Astrocyte of the hippocampus (primary cell): ENCODE measurements at places on chromosomes 4 and X.

DNA sequence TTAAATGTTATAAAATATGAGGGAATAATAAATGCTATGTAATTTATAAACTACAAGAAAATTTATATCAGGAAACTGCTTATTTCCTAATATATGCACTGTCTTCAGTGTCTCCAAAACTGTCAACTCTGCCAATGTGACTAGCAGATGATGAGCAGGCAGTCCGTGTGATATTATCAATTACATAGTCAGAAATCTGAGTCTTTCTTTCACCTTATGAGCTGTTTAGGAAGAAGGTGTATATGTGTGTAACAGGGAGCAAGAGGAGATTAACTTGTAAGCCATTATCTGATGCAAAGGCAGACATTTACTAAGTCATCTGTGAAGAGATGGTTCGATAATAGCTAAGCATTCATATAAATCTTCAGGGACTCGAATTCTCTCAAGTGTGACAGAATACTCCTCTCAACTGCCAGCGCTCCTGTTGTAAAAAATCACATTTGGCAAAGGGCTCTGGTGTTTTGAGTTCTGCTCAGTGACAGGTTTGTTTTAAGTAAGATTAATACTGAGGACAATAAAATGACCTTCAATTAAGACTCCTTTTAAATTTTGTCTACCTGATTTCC lies 79.7 kb downstream of the SNCA start:
- DNase-seq, result no peak

- no peak for DNase-seq
Observed at GRCh38 chr4:41319553-41319952, 62.8 kb downstream of the UCHL1 start.

DNA sequence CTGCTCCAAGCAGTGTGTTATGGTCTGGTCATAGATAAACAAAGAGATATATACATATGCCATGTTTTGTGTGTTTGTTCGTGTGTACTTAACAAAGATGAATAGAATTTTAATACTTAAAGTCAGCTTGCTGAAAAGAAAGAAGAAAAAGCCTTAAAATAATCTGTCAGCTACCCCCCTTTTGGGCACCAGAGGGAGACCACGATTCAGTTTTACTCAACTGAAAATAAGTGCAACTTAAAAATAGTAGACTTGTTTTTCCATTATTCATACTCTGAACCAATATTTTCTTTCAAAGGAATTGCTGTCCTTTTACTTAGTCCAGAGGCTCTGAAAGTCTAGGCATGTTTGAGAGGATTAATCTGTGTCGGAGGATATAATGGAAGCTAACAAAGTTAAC lies 181.7 kb upstream of the AGTR2 start:
- DNase-seq, result peak; percentile 3

- no peak for DNase-seq
Observed at GRCh38 chrX:48714573-48714972, 18.0 kb downstream of the SUV39H1 start.

DNA sequence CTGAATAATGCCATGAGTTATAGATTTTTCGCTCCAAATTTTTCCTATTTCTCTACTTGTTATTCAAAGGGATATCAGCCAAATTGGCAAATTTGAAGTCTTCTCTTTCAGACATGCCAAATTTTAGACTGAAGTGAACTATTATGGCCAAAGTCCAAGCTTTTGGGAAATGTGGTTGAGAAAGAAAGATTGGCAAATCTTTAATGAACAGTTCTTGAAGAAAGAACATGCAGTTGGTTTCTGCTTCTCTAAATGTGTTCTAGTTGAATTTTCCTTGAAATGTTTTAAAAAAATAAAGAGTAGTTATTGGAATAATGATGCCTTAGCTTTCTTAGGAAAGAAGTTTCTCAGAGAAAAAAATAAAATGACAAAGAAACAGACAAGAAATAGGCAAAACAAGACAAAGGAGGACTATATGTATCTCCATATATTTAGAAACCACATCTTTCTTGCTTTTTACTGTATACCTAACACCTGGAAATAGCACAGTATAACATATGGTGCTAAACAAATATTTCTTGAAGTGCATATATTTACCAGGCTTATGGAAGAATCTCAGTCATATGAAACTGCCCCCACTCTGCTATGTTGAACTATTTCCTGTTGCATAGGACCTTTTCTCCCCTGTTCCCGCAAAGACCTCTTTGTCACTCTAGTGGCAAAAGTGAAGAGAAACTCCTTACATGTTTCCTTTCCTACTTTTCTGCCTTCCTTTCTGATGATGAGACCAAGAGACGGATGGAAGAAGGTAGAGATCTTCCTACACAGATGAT lies 250.0 kb downstream of the ARHGAP24 start:
- peak; percentile 40 for DNase-seq

- DNase-seq, result peak; percentile 48
Observed at GRCh38 chr4:159204566-159204965, 101.7 kb downstream of the RAPGEF2 start.

DNA sequence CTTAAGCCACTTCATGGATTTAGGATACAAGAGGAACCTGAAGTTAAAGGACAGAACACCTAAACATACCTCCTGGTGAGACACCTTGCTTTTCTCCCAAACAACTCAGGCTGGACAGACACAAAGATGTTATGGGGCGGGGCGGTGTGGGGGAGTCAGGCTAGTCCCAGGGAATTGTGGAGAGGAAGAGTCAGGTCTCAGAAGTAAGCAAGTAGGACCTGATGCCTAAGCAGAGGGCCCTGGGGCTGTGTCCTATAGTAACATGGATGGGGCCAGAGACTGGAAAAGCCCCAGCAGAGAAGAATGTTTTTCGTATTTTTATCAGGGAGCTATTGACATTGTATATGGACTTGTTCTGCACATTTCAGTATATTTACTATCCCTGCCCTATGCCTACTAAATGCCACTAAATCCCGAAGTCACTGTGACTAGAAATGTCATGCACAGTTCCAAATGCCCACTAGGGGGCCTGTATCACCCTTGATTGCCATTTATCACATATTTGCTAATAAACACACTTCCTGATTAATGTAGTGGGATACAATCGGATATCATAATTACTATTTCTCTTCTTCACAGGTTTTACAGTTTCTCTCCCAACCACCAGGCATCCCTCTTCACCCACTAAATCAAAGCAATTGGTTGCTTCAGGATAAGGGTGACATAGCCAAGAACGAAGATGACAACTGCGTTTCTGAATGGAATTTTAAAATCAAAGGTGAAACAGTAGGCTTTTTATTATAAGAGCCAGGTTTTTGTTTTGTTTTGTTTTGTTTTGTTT lies 23.8 kb upstream of the ARHGAP10 start:
- peak; percentile 69 for DNase-seq

DNA sequence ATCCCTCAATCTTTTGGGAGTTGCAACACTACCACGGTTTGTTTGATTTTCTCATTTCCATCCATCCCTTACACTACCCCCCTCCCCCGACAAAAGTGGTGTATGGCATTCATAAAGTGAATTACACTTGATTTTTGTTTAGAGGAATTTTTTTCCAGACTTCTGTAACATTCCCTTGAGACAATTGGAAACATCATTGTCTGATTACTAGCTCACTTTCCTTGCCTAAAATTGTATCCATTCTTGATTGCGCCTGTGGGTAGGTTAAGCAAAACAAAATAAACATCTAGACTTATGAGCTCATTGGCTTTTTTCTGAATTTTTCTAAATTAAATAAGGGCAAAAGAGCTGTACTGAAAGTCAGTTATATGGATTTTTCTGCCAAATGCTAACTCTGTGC lies 3.5 kb downstream of the GPC3 start:
- DNase-seq, result no peak

- DNase-seq, result no peak
Observed at GRCh38 chrX:78950009-78950835, 5.0 kb downstream of the P2RY10 start.

DNA sequence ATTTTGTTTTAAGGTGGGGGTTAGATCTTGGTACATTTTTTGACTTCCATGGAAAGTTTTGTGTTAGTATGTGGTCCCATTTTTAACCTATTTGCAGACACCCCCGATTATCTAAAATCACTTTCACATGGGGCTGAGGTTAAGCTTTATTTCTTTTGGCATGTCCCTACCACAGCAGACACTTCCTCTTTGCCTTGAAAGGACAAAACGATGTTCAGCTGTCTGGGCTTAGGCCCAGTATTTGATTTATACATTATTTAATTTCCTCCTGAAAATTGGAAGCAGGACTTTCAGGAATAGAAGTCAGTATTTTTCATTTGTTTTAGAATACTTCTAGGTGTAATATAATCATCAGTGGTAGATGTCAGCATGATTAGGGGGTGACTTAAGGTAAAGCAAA lies 112.4 kb upstream of the SPRY1 start:
- DNase-seq, result no peak

GRCh38 chrX:42248226-42248625 lies 324.9 kb upstream of the CASK start:
- no peak for DNase-seq

DNA sequence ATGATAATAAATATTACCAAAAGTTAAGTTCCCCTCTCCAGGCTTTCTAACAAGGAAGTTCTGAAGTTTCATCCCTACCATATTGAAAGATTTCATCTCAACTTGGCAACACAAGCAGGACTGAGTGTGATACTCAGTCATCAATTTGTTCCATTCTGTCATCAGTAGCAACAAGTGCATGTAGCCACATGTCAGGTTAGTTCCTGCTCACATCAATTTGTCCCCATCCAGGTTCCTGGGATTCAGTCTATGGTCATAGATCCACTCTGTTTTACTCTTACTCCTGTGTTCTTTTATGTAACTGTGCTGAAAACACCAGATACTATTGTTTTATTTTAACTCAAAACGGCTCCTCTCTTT lies 22.2 kb downstream of the SMPX start:
- DNase-seq, result no peak

GRCh38 chr4:80186676-80187075 lies 10.6 kb upstream of the PRDM8 start:
- DNase-seq, result no peak

DNA sequence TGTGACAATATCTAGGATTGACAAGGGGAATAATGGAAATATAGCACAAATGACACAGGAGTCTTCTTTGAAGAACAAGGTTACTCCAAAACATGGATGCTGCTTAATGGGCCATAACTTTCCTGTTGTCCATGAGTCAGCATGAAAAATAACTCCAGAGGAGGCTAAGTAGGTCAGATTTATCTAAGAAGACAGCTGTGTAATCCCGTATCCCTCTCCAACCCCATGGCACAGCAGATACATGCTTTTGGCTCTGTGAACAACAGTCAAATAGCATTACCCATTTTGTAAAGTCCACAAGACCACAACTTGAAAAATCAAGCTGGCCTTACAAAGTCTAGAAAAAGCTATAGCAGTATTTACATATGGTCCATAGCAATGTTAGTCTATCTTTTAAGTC lies 2.1 kb upstream of the TMEM131L start:
- DNase-seq, result no peak

GRCh38 chr4:37685161-37685822 lies 884 bp downstream of the RELL1 start:
- DNase-seq, result no peak

DNA sequence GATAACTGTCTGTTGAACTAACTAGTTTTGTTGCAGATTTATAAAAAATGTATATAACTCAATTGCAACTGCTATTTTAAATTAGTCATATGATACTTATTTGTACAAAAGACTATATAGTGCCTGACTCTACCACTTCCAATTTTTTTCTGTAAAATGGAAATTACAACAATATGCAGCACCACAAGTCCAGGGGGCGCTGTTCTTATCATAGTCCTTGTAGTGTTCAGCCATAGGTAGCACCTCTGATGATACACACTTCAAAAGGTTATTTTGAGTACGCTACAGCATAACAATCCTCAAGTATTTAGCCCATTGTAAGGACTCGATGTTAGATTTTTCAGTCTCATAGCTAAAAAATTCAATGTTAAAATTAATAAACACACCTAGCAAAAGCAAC lies 174.9 kb downstream of the CORIN start:
- DNase-seq, result no peak

- DNase-seq, result peak; percentile 13
Observed at GRCh38 chrX:84216881-84217280, 28.9 kb upstream of the RPS6KA6 start.

DNA sequence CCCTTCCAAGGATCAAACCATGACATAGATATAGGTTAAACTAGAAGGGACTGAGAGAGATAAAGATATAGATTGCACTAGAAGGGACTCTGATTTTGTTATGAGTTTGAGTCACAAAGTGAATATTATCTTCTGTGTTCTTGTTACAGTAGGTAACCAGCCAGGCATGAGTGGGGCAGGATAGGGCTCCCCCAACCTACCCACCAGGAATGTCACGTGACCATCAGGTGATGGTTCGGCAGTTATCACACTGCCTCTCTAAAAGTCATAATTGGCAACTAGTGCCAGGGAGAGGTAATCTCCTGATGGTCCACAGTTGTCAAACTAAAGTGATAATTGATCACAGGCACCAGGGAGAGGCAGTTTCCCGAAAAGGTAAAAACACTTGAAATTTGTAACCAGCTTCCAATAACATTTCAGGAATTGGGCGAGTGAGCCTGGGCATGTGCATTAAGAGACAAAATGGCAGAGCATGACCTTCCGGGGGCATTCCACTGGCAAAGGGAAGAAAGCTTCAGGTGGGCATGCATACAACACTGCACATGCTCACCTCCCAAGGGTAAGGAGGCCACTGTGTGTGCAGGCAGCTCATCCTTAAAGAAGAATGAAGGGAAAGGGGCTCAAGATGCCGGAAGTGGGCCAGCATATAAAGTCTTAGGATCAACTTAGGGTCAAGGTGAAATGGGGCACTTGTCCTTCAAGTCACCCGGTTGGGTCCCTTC lies 533.6 kb upstream of the HTR2C start:
- no peak for DNase-seq

DNA sequence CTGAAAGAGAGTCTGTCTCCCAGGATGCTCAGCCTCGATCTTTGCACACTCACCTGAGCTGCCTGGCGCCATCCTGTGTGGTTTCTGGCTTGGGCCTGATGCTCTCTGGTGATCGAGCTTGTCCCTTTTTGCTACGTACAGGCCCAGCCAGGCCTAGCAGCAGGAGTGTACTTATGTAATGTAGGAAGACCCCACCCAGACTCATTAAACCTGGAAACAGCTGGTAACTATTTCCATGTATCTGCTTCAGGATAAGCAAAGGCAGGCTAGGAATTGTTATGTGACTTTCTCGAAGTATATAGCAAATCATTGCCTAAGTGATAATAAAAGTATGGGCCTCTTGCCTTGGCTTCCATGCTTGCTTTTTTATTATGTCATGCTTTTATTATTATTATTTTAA lies 18.6 kb upstream of the ARSJ start:
- DNase-seq, result no peak

DNA sequence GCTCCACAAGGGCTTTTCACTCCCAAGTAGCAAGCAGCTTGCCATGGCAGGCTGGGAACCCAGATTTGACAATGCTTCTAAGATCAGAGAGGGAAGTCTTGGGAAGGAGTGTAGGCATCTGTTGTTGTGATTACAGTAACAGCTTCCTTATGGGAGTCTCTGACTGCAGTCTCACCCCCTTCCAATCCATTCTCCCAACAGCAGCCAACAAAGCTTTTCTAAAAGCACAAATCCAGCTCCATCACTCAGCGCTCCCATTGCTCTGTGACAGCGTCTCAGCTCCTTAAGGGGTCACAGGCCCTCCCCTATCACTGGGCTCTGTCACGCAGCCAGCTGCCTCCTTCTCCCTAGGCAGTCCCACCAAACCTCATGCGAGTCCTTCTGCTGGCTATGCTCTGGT lies 7.1 kb downstream of the IGFBP7 start:
- DNase-seq, result no peak
